ENCODE measurements at places on chromosomes 6 and 20.
A peak's percentile ranks its signal among the peaks of the same experiment; 100 is the strongest.

- no peak for DNase-seq
These were observed 45.6 kb upstream of the ARFGEF2 start for GRCh38 chr20:48875914-48876240.

DNA sequence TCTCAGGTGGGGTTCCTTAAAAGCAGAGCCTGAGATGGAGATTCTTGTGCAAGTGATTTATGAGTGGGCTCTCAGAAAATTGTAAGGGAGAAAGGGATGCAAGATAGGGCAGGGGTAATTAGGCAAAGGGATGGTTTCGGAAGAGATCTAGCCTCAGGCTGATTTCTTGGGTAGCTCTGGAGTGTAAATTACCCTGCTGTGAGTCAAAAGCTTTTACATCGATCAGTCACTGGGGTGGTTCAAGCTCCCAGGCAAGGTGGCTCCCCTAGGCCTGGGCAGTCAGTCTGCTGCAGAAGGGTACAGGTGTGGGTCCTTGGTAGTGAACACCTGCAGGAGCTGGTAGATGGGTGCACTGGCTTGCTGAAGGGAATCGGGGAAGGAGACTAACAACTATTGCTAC is 11.1 kb upstream of the PM20D2 start:
- no peak for DNase-seq

GRCh38 chr6:43770372-43771209 is 580 bp downstream of the VEGFA start:
- peak; percentile 82 for DNase-seq

GRCh38 chr20:57389695-57390603 is 1.2 kb upstream of the RBM38 start:
- peak; percentile 18 for DNase-seq

- no peak for DNase-seq
These were observed 535.1 kb downstream of the UTRN start for GRCh38 chr6:144820270-144820669.

DNA sequence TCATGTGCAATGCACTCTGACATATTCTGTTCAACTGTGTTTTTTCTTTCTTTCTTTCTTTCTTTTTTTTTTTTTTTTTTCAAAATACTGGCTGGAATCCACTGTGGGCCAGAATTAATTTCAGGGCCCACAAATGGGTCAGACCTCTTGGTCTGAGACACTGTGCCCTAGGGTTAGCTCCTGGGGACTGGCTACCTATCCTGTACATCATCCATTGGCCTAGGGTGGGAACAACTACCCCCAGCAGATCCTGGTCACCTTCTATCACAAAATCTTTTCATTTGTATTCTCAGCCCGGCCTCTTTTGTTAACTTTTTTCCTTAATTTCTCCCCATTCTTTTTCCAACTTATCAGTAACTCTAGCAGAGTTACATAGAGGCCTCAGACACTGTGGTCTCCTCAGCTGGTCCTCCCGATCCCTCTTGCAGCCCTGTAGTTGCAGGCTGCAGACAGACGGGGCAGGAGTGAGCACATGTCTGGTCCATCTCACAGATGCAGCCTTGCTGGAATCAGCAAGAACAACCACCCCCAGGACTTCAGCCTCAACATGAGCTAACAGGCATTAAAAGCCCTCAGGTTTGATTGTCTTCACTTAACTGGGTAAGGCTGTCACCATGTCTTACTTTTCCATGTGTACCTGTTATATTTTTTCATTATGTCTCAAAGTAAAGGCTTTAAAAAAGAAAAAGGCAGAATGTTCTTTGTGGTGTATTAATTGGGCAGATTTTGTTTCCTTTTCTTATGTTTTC is 41.3 kb downstream of the TXLNB start:
- peak; percentile 56 for DNase-seq

DNA sequence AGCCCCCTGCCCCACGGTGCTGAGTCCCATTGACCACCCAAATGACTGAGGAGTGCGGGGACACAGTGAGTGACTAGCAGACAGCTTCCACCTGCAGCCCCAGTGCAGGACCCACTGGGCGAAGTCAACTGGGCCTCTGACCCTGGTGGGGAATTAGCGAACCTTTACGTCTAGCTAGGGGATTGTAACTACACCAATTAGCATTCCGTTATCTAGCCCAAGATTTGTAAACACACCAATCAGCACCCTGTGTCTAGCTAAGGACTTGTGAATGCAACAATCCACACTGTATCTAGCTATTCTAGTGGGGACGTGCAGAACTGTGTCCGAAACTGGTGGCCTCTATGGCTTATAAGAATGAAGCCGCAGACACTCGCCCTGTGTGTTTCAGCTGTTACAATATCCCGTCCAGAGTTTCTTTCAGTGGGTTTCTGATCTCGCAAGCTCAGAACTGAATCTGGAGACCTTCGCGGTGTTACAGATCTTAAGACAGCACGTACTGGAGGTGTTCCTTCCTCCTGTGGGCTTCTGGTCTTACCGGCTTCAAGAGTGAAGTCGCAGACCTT is 21.1 kb upstream of the GMPR start:
- DNase-seq: no peak

DNA sequence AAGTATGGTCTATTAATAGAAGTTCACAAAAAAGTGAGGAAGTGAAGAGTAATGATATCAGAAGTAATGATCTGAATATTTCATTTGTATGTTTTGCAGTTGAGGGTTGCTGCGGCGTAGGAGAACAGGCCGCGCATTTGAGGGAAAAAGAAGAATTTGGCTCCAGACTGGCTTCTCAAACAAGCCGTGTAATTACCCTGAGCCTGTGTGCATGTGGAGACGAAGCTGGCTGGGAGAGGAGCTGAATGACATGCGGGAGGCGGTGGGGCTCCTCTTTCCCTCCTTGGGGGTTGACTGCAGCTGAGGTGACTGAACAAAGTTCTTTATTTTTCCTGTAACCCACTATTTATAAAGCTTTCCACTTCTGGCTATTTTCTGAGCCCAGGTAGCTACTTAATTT is 115.5 kb upstream of the AFDN start:
- DNase-seq: no peak

DNA sequence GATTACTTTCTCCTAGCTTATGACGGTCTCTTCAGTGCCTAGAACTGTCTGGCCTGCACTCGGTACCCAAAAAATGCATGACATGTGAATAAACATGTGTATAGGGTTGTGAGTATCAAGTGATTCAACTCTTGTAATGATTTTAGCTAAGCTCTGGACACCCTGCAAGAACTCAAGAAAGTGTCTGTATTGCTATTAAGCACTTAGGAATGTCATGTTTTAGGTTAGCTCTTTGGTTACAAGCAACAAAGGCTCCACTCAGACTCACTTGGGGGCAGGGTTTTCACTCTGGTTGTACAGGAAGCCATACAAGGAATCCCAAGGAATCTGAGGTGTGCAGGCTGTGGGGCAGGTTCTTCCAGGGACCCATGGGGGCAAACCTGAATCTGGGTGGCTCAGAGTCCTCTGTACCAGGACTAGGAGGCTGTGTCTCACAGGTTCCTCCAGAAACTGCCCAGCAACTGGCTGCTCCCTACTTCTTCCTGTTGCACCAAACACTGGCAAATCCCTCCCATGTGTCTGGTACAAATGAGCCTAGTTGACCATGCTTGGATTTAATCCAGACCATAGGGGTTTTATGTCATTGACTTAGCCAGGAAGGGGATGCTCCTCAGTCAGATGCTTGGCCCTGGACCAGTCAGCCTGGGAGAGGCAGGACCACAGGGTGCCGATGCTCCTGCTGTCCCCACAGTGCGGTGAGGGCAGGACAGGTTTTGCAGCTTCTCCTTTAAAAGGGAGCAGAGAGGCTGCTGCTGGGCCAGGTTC is 77.9 kb upstream of the CDH4 start:
- DNase-seq: no peak

DNA sequence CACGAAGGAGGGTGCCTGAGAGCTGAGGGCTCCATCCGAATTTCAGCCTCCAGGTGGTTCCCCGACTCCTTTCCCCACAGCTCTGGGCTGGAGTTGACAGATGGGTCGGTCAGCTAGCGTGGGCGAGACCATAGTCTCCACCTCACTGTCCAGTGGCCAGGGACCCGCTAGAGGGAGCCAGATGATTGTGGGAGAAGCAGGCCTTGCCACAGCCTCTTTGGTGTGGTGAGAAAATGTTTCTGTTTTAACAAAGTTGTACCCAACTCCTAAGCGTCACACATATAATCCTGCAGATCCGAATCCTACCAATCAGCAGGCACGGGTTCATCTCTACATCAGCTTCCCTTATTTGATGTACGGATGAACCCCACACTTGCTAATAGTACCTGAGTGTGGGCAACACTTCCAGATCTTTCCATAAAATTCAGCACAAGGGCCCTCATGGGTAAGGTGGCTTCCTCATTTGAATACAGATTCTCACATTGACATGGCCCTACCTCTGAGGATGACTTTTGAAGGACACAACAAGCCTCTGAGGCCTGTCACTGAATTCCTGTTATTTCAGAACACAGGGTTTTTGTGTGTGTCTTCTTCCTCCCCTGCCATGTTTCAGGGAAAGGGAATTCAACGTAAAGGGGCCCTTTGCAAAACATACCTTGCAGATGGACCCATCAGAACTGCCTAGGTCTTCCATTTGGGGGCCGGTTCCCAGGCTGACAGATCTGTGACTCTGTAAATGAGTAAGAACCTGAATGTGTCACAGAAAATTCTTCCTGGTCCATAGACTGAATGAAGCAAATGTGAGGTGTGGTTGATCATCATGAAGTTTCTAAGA is 103.2 kb upstream of the DUSP22 start:
- DNase-seq: peak; percentile 93

DNA sequence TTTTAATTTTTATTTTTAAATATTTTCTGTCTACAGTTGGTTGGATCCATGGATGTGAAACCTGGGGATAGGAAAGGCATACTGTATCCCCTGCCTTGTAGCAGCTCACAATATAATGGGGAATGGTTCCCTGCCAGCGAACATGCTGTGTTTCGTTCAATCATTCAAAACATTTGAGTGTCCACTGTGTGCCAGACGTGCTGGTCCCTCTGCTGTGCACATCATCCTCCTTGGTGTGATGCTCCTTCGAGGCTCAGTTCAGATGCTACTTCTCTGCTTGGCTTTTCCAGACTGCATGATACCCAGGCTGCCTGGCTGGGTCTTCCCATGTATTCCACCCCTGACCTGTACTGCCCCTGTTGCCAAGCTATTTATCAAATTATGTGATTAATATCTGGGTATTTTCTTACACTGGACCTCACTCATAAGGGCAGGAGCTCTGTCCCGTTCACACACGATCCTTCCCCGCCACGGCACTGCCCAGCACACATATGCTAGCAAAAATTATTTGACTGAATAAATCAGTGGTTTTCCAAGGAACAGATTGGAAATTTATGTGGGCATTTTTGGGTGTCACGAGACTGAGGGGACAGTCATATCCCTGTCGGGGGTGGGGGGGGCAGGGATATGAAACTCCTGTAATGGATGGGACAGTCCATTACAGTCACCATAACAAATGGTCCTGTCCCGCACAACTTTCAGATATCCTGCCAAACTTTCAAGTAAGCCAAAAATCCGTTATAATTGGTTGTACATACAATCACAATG is 4.9 kb downstream of the SDCBP2 start:
- no peak for DNase-seq

GRCh38 chr20:54275359-54276111 is 67.6 kb downstream of the PFDN4 start:
- DNase-seq: no peak

- no peak for DNase-seq
These were observed 56.2 kb downstream of the CENPW start for GRCh38 chr6:126396131-126396530.

DNA sequence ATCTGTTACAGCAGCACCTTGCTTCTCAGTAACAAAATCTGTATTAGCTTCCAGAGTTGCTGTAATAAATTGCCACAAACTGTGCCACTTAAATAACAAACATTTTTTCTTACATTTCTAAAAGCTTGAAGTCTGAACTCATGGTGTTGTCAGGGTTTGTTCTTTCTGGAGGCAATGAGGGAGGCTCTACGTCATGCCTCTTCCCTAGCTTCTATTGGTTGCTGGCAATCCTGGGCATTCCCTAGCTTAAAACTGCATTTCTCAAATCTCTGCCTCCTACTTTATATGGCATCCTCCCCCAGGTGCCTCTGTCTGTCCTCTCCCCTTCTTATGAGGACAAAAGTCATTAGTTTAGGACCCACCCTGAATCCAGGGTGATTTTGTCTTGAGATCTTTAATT is 41.6 kb upstream of the TMEM244 start:
- no peak for DNase-seq

GRCh38 chr6:22848121-22848520 is 278.8 kb downstream of the HDGFL1 start:
- DNase-seq: no peak

DNA sequence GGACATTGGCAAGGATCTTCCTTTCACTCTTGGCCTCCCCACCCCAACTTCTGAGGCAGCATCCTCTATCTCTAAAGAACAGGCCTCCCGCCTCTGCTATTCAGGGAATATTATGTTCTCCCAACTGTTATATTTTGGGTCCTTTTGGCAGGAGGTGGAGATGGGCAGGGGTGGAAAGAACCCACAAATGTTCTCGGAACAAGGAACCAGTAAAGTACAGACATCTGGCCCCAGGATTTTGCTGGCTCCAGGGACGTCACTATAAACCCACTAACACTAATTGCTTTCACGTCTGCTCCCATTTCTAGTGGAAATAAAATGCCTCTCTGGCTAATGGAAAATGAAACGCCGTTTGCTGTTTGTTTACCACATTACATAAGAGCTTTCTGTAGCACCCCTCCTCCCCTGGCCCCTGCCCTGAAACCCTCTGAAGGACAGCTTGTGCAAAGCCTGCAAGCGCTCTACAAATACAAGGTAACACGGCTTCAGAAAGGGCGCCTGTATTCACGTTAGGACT is 77.7 kb upstream of the TBC1D7 start:
- no peak for DNase-seq

DNA sequence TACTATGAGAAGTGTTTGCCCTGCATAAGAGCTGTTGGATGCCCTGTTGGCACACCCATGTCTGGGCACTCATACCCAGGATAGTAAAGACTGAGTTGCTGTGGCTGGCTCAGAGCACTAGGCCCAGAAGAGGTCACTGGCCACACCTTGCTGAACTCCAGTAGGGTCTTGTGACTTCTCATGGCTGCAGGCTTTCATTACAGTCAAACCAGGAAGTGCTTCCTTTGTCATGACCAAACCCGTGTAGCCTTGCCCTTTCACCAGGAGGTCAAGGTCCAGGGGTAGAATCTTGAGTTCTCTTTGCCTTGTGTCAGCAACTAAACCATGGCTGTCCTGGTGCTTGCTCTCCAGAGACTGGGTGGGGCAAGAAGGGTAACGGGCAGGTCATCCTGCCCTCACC is 49.5 kb downstream of the CD164 start:
- peak; percentile 51 for DNase-seq

DNA sequence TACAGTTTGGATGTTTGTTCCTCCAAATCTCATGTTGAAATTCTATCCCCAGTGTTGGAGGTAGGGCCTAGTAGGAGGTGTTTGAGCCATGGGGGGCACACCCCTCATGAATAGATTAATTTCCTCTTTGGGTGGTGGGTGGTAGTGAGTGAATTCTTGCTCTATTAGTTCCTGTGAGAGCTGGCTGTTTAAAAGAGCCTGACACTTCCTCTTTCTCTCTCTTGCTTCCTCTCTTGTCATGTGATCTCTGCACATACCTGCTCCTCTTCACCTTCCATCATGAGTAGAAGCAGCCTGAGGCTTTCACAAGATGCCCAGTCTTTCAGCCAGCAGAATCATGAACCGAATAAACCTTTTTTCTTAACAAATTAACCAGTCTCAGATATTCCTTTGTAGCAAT is 340.2 kb upstream of the CHD6 start:
- DNase-seq: no peak

- DNase-seq: no peak
These were observed 46.8 kb upstream of the NEDD9 start for GRCh38 chr6:11279284-11279689.
